Stomach (tissue), 19 donors: ENCODE measurements at places on chromosomes 11 and 22.
A peak's percentile ranks its signal among the peaks of the same experiment; 100 is the strongest.

GRCh38 chr11:67366961-67367760, 6.2 kb downstream of the CLCF1 start:
- DNase-seq: no peak

GRCh38 chr11:96168623-96169022, 174.4 kb downstream of the MAML2 start:
- DNase-seq: no peak

DNA sequence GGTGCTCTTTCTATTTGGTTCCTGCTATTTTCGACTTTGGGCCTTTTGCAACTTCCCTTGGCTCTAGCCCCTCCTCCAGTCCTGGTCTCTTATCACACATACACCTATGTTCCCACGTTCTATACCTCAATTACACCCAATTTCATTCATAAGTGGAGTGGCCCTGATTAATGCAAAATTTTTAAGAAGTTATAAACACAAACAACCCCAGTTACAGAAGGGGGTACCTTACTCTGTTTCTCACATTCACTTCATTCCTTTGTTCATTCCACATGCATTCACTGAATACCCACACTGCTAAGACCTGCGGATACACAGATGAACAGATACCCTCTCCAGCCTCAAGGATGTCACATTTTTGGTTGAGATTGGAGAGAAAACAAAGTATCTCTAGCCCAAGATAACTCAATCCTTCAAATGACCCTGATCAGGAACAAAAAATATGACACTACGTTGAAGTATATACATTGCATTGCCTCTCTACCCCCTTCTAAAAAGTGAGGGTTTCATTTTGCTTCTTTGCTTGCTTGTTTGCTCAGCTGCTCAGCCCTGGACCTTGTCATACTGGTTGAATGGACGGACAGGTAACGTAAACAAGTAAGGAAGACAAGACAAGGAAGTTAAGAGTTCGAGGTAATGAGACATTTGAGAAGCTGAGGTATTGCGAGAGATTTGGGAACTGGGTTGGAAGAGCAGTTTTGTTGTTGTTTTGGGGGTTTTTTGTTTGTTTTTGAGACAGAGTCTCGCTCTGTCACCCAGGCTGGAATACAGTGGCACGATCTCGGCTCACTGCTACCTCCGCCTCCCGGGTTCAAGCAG, 3.6 kb upstream of the VPS37C start:
- DNase-seq: peak; percentile 35

GRCh38 chr11:14789879-14790484, 102.0 kb downstream of the CYP2R1 start:
- DNase-seq: no peak

DNA sequence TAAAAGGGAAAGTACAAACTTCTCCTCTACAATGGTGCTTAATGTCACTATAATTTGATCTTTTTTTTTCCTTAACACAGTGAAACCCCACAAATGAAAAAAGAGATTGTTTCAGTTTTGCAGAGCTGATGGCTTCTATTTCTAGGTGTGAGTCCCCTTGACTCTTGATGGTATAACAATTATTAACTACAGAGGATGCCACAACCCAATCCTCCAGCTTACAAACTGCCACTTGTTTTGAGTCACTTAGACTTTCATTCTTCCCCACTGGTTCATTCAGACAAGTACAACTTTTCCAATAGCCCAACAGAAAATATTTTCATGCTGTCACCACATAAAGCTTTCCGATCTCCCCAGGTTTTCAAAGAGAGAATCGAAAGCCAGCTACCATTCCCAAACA, 812.2 kb downstream of the LRRC4C start:
- DNase-seq: no peak

DNA sequence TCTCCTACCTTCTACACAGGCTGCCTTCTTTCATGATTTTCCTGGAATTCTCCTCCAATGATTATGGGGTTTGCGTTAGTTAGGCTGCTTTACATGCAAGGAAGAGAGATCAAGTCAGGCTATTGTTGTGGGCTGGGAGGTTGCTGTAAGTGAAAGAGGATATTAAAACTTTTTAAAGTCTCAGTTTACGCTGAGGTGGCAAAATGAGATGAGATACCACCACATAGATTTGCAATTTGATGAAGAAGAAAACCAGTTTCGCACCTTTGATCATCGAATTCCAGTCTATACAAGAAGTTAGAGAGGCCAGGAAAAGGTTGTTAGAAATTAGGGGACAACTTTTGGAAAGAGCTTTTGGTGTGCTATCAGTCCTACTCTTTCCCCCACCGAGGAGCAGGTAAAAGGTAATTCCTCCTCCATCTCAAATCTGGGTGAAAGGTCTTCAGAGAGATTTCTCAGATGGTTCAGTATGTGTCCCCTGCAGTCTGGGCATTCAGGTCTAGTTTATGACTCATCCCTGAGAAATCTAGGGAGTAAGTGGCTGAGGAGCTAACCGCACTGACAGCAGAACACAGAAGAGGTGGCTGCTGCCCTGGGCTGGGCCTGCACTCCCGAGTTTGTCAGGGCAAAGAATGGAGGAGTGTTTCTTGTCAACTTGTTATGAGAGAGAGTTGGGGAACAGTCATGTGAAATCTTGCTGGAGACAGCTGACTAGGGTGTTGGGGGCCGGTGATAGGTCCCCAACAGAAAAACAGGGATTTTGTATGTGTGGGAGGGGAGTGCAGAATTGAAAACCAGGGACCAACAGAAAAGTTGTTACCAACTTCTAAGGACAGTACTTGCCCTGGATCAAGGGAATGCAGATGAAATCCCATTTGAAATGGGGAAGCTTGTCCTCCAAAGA, 34.7 kb downstream of the CCDC83 start:
- DNase-seq: no peak

DNA sequence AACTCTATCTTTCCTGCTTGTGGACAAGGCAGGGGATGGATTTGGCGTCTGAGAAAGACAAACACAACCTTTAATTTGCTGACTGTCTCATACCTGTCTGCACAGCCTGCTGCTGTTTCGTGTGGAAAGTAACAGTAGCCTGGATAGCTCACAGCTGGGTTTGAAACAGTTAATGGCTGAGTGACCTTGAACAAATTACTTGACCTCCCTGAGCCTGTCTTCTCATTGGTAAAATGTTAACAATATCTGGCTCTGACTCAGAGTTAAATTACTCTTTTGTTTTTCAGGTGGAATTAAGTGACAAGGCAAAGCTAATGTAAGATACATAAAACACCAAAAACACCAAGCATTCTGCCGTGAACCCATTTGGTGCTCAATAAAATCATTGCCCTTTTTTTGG, 41.1 kb upstream of the ADA2 start:
- no peak for DNase-seq

DNA sequence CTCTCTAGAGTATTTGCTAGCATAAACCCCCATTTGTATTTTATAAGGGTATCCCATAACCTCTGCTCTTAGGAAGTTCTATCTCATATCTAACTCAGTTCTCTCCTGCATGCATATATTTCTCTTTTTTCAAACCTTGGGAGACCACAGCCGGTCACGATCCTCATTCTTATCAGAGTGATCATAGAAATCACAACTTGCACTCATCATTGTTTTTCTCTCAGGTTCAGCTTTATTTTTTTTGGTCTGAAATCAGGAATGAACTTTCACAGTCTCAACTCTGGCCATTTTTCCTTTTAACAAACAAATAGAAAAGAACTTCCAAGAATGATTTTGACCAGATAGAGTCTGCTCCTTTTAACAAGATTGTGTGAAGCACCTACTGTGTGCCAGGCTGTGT, 98.6 kb upstream of the BLID start:
- no peak for DNase-seq

DNA sequence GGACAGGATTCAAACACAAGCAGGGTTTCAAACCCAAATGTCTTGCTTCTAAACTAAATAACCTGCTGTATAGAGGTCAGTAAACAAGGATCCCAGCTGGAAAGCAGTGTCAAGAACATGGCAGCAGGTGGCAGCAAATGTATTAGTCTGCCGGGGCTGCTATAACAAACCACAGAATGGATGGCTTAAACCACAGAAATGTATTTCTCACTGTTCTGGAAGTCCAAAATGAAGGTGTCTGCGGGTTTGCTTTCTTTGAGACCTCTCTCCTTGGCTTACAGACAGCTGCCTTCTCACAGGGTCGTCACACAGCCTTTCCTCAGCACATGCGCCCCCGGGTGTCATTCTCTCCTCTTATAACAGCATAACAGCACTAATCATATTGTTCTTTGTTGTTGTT, 65.1 kb upstream of the LRRC55 start:
- DNase-seq: peak; percentile 29

DNA sequence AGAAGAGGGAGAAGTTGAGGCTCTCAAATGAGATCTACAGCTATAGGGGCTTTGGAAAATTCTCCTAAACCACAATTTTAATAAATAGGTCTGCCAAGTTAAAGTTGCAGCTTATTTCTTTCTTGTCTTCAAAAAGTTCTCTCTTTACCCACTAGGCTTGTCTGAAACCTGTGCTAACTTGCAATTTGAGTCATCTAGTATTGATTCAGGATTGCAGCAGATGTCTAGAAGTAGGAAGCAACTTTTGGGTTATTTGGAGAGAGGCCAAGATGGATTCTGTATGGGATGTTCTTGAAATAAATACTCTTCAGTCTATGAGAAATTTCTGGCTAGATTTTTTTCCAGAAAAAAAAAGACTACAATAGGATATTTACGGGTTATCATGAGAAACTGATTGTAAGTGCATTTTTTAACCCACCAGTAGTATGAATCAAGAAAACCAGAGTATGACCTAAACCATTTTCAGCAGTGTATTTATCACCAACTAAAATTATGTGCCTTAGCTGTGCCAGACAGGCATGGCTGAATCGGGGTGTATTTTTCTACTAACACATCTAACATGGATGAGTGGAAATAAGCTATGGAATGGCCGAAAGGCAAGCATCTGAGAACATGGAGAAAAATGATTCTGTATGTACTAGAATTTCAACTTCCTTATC, 4.9 kb upstream of the RAB38 start:
- no peak for DNase-seq

DNA sequence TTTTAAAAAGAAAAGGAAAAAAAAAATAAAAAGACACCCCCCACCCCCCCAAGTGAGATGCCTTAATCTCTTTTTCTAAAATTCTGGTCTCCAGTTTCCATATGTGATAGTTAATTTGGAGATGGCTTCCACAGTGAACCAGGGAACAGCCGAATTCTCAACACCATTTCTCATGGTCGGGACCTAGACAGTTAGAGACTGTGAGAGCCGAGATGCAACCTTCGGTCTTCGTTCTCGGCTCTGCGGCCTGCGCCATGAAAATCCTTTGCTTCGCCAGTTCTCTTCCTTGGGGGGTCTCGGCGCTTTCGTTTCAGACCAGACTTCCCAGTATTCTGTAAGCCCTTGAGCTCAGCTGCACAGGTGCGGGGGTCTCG, 723 bp downstream of the CACNG2 start:
- DNase-seq: no peak

GRCh38 chr11:102966011-102966410, 10.5 kb upstream of the MMP13 start:
- DNase-seq: no peak

DNA sequence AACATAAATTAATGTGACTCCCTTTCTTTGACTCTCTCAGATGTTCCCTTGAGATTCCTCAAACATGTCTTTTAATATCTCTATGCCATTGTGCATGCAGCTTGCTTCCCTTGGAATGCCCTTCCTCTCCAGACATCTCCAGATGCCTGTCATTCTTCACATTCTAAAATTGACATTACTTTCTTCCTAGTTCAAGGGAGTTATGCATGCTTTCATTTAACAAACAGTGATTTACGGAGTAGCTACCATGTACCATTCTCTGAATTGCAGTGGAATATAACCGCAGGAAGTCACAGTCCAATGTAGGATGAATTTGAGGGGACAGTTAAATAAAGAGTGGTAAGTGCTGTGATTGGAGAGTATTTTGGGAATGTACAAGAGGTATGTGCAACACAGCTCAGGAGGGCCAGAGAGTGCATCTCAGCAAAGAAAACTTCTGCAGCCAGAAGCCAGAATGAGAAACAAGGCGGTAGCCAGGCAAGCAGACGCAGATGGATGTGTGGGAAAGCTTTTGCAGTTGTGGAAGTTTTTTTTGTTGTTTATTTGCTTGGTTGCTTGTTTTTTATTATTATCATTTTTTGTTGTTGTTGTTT, 18.7 kb downstream of the MMP10 start:
- no peak for DNase-seq

- no peak for DNase-seq
Measured at GRCh38 chr11:72750556-72751115, 1.6 kb downstream of the ARAP1 start.

- no peak for DNase-seq
Measured at GRCh38 chr11:64858467-64859263, 14.2 kb upstream of the CDC42BPG start.

GRCh38 chr22:42873356-42873755, 16.3 kb upstream of the ARFGAP3 start:
- no peak for DNase-seq

DNA sequence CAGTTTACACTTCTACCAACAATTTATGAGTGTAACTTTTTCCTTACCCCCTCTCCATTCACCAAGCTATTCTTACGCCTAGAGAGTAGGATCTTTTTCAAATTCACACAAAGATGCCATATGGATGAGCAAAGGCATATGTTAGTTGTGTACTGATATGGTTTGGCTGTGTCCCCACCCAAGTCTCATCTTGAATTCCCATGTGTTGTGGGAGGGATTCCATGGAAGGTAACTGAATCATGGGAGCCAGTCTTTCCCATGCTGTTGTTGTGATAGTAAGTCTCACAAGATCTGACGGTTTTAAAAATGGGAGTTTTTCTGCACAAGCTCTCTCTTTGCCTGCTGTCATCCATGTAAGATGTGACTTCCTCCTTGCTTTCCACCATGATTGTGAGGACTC, 40.3 kb downstream of the TTC28 start:
- DNase-seq: no peak

GRCh38 chr11:124863137-124863825, 2.0 kb upstream of the ROBO3 start:
- peak; percentile 56 for DNase-seq

GRCh38 chr11:10646681-10647355, 46.7 kb downstream of the IRAG1 start:
- DNase-seq: no peak

DNA sequence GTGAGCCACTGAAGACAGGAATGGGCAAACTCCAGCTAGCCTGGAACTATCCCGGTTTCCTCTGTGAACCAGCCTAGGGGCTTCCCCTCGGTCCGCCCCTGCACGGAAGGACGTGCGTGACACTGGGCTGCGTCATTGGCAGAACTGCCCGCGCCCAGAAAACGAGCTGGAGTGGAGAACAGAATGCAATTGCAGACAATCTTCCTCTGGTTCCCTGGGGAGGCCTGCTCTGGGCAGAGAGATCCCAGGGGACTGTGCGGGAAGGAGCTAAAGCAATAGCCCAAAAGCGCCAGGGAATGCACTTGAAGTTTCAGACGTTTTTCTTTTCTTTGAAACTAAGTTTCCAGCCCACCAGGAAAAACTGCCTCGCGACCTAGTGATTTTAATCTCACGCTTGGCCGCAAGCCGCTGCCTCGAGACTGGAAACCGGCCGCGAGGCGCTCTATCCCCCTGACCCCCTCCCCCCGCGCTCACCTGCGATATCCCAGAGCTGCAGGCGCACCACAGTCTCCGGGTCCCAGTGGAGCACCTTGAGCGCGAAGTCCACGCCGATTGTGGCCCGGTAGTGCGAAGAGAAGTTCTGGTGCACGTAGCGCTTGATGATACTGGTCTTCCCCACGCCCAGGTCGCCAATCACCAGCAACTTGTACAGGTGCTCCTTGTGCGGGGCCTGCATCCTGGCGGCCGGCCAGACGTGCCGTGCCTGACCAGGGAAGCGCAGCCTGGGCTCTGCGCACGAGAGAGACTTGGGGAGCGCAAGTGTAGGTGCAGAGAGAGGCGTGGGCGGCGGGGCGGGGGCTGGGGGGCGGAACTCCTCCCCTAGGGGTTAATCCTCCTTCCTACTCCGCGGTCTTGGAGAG, at the start of gene RAB38:
RAB38 (minus strand) TSS at position 735 of the 860 bp plus-strand sequence; CDS start at position 676, 59 bp downstream.
- peak; percentile 88 for DNase-seq

GRCh38 chr11:114478001-114478410, 38.7 kb downstream of the REXO2 start:
- no peak for DNase-seq
